DMS153 (cell line): ENCODE measurements at places on chromosomes 3 and 15.

- DNase-seq: no peak
Observed at GRCh38 chr3:40211579-40211978, 97.9 kb upstream of the EIF1B start.

- no peak for DNase-seq
Observed at GRCh38 chr3:59450946-59451763, 401.3 kb upstream of the CFAP20DC start.

GRCh38 chr3:103600844-103601243 is 1166.0 kb downstream of the ZPLD1 start:
- no peak for DNase-seq

DNA sequence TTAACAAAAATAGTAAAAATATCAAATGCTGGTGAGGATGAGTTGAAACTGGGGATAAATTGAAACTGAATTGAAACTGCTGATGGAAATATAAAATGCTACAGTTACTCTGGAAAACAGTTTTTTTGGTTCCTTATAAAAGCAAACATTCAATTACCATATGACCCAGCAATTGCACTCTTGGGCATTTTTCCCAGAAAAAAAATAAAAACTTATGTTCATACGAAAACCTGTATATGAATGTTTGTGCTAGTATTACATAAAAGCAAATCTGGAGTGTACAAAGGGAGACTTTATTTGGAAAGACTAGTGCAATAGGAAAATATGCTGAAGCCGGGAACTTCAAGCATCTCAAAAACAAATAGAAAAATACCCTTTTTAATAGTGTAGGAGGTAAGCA is 857.9 kb upstream of the CADM2 start:
- no peak for DNase-seq

- peak; percentile 50 for DNase-seq
Observed at GRCh38 chr3:137987723-137988122, 22.2 kb upstream of the CLDN18 start.

GRCh38 chr15:59373215-59373614 is 544 bp upstream of the MYO1E start:
- no peak for DNase-seq

DNA sequence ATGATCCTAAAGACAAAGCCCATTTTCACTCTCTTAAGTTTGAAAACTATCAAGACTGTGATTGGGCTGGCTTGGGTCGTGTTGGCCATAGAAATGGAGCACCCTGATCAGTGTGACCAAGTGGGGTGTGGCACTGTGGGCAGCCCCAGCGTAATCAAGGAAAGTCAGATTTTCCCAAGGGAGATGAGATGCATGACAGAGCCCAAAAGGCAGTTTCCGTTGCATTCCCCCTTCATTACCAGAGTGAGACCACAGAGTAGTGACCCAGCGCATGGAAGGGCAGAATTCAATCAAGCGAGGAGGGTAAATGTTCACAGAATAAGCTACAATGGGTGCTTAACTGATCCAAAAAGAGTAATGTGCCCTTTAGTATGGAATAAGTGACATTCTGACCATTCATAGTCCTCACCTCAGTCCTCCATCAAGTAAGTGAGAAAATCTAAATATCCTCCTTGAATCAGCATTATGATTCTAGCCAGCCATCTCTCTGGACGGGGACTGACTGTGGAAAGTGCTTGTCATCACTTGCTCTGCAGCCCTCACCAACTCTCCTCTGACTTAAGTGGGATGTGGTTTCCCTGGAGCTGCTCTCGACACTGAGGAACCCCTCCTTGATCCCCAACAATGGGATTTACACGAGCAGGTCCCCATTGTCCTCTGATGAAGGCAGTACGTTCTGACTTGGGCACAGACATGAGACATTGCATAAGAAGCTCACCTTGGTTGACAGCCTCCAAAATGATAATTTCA is 430.5 kb downstream of the OCA2 start:
- DNase-seq: no peak

GRCh38 chr15:71072423-71072822 is 42.8 kb upstream of the THSD4 start:
- DNase-seq: no peak

GRCh38 chr3:9778143-9779074 is 8.7 kb upstream of the CAMK1 start:
- no peak for DNase-seq

GRCh38 chr3:51943451-51944391 is 1.6 kb downstream of the PARP3 start:
- no peak for DNase-seq

DNA sequence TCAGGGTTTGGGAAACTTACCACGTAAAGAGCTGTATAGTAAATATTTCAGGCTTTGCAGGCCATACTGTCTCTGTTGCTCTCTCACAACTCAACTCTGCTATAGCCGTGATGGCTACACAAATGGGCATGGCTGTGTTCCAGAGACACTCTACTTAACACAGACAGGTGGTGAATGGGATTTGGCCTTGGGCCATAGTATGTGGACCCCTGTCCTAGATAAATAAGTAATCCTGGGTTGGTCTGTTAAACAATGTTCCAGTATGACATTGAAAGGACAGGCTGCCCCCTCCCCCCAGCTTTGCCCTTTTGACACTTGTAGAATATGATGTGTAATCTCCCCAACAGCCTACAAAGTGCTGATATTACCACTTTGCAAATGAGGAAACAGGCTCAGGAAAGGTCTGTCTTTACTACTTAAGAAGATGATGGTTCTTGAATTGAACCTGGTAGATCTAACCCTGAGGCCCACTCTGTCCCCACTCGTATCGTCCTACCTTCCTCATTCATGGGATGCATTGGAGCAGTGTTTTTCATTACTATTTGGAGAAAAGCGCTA is 38.4 kb downstream of the SLCO3A1 start:
- DNase-seq: no peak

DNA sequence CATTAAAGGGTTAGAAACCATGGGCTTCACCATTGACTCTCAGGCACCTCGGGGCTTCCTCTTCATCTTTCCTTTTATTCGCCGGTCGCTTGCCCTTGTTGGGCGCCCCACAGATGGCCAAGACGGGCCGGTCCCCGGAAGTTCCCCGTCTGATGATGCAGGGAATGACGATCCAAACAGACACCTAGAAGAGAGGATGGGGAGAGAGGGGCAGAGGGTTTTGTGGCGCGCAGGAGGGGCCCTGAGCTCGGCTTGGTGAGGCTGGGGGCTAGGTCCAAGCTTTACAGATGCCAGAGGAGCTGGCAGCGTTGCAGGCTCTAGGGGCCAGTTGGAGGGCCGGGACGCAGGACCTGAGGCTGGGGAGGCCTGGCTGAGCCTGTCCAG is 532 bp upstream of the ESYT3 start:
- DNase-seq: no peak

DNA sequence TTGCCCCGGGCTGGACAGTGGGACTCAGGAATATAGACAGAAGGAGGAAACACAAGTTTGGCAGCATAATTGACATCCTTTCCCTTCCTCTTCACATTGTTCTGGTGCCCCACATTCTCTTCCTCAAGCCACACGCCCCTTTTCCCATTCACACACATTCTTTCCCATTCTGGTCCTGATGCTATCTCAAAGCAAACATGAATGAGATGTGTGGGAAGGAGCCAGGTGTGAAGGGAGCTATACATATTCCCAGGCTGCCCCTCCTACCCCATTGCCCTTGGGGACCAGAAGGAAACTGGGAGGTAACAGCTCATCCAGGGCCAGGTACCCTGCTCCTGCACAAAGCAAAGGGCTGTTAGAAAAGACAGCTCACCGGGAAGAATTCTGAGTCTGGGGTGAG is 23.4 kb upstream of the CLK3 start:
- no peak for DNase-seq

DNA sequence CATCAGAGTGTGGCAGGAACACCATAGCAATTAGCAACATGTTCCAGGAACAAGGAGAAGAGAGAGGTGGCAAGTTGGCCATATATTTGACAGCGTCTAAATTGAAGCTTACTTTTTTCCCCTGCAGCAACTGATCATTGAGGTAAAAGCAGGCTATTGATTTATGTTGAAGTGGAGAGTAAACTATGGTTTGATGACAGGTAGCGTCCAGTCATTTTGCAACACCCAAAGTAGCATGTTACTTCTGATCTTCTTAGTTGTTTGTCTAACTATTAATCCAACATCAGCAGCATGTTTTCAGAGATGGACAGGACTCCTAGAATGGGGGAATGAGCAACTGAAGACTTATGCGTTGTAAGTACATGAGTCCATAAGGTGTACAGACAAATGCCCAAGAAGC is 225.8 kb downstream of the ZPLD1 start:
- DNase-seq: no peak

DNA sequence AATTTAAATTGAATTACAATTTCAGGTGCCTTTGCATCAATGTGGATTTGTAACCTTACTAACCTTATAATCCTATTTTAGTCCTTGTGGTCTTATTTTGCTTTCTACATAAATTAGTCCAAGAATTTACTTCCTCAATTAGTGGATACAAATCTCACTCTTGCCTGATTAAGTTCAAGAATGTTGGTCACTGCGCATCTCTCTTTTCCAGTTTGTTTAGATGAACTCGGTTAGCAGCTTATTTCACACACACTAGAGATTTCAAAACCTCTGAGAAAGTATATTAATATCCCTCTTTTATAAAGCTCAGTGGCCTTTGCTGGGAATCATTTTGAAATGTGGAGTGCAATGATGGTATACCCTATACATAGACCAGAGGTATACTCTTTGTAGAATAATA is 243.4 kb downstream of the DTWD1 start:
- no peak for DNase-seq

GRCh38 chr15:56351353-56351752 is 13.9 kb upstream of the TEX9 start:
- DNase-seq: no peak

GRCh38 chr3:127404221-127405009 is 116.6 kb upstream of the PRR20G start:
- DNase-seq: no peak

DNA sequence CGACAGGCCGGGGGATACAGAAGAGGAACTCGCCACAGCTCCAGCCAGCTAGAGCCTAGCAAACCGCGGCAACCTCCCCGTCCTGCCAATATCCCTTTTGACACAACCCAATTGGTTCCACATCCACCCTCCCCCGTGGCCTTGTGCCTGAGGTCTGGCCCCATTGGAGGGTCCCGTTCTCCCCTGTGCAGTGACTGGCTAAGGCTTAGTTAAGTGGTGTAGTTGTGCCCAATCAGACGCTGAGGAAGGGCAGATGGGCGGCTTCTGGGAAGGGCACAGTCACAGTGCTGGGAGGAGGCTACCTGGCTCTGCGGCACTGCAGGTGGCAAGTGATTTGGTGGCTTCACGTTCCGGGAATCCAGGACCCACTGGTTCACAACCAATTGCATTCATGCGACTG is 78.6 kb downstream of the SNRK start:
- no peak for DNase-seq

- no peak for DNase-seq
Observed at GRCh38 chr15:72201391-72201921, 3.9 kb upstream of the GRAMD2A start.

- DNase-seq: no peak
Observed at GRCh38 chr3:99128725-99129505, 227.4 kb upstream of the DCBLD2 start.

GRCh38 chr15:31016446-31016915 is 25.1 kb upstream of the MTMR10 start:
- DNase-seq: peak; percentile 12

GRCh38 chr3:61645148-61645547 is 83.8 kb downstream of the PTPRG start:
- DNase-seq: no peak

- DNase-seq: no peak
Observed at GRCh38 chr3:117811786-117812185, 1102.2 kb downstream of the TUSC7 start.

DNA sequence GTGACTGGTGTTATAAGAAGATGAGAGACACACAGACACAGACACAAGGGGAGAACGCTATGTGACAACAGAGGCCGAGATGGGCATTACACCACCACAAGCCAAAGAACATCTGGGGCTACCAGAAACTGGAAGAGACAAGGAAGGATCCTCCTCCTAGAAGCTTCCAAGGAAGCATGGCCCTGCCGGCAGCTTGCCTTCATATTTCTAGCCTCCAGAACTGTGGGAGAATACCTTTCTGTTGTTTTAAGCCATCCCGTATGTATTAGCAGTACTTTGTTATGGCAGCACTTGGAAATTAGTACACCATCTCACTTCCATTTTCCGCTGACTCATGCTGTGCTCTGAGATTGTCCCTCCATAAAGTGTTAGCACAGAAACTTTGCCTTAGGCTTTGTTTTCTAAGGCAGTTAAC is 38.7 kb upstream of the CA12 start:
- DNase-seq: no peak

GRCh38 chr3:107857854-107858253 is 233.0 kb downstream of the CD47 start:
- no peak for DNase-seq

DNA sequence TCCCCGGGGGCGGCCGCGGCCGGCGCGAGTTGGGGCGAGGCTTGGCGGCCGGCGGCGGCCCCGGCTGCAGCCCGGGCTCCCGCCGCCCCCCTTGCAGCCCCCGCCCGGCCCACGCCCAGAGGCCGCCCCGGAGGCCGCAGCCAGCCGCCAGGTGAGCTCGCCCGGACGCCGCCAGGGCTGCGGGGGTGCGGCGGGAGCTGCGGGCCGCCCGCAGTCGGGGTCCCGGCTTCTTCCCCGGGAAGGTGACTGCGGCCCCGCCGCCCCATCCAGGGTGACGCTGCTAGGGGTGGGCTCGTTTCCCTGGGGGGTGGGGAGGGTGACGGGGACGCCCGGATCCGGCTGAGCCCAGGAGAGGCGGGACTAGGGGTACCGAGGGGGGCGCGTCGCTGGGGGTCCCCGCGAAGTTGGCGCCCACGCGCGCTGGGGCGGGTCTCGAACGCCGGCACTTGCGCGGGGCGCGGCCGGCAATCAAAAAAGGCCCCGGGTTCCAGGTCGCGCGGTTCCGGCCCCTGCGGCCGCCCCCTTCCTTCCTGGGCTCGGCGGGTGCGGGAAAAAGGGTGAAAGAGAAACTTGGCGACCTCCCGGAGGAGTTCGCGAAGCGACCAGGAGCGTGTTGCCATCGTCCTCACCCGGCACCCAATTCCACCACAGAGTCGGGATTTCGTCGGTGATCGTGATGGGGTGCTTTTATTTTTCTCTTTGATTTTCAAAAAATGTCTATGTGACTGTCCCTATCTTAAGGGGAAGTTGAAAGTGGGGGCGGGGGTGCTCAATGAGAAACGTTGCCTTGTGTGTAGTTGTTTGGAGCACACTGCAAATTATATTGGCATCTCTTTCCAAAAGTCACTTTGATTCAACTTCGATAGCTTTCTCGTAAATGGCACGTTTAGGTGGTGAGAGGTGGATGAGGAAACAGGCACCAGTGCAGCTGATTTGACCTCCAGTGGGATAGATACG is 619 bp downstream of the ATXN7 start:
- DNase-seq: no peak

GRCh38 chr3:168134931-168135330 is 39.2 kb upstream of the GOLIM4 start:
- DNase-seq: no peak
